Stimulated activated CD4-positive, alpha-beta T cell treated with anti-CD3 and anti-CD28 coated beads, Interleukin-4, amount 100 ng/mL, for 1 hour (primary cell): ENCODE measurements at places on chromosomes 12 and 14.

DNA sequence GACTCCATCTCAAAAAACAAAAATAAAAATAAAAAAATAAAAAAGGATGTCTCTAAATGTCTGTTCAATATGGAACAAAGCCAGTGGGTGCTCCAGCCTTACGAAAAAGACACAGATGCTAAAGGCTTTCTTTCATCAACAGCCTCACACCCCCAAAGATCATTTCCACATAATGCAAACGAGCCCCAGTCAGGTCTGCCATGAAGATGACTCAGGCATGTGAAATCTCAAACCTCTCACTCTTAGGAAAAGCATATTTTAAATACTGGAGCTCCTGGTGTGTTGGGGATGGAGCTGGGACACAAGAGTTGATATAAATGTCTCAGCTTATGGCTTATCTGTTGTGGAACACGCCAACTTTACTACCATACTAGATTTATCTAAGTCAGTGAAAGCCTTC is 49.9 kb upstream of the PLXNC1 start:
- no peak for DNase-seq

DNA sequence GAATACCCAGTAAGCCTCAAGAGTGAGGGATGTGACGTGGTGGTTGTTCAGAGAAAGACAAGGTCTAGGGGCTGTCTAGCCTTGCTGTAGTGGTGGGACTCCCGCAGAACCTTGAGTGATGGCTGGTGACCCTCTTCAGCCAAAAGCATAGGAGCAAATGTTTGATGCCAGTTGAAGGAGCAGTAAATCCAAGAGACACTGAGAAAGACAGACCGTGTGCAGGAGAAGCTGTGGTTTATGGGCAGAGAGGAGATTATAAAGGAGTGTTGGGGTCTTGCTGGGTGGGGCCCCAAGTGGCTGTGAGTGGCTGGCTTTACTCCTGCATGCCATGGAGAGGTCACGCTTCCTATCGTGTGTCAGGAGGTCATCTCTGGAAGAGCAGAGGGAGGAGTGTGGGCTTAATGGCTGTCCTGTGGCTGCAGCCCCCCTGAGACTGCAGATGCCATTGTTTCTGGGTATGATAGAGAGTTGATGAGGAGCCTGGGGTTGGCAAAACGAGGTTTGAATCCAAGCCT is 152.0 kb upstream of the CCND2 start:
- DNase-seq: no peak

DNA sequence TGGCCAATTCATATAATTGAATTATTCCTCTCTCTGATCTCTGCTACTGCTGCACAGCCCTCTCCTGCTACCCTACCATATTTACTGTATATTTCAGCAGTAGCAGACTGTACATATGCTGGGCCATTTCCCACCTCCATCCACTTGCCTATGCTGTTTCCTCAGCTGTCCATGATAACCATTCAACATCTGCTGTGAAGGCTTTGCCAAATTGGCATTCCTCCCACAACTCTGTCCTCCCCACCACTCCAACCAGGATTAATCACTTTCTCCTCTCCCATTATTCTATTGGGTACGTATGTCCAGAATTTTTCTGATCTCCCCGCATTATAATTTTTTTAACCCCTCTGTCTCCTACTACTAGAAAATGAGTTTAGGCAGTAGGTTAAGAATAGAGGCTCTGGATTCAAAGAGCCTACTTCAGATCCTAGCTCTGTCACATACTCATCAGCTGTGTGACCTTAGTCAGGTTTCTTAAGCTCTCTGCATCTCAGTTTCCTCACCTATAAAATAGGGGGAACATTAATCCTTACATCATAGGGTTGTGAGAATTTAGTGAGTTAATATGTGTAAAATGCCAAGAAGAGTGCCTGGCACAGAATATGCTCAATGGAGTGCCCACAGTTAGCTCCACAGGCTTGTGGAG is 123.3 kb downstream of the KICS2 start:
- DNase-seq: no peak

- DNase-seq: no peak
Measured at GRCh38 chr14:76311079-76311758, 64.7 kb upstream of the ESRRB start.

DNA sequence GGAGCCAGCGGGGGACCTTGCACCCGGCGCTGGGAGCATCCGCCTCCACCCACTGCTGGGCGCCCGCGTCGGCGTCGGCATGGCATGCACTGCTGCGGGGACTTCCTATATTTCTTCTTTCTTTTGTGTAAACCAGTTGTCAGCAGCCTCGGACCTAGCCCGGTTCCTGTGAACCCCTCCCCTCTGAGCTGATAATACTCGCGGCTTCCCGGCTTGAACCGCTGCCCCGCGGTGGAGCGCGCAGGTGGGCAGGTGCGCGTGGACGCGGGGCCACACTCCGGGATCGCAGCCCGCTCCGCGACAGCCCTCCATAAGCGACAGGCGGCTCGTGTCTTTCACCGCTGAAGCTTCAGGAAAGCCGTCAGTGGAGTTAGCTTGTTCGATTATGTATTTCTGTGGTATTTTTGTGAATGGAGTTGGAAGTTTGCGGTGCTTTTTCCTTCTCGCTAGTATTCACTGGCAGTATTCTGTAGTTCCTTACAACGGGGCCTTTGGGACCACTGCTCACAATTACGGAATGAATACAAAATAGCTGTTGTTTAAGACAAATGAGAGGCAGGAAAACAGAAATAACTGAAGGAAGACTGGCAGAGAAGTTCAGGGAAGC is 870 bp downstream of the BMAL2 start:
- DNase-seq: peak; percentile 56

GRCh38 chr14:97644365-97644764 is 847.2 kb downstream of the VRK1 start:
- no peak for DNase-seq

GRCh38 chr12:8045952-8046944 is 13.7 kb downstream of the FOXJ2 start:
- DNase-seq: peak; percentile 84

DNA sequence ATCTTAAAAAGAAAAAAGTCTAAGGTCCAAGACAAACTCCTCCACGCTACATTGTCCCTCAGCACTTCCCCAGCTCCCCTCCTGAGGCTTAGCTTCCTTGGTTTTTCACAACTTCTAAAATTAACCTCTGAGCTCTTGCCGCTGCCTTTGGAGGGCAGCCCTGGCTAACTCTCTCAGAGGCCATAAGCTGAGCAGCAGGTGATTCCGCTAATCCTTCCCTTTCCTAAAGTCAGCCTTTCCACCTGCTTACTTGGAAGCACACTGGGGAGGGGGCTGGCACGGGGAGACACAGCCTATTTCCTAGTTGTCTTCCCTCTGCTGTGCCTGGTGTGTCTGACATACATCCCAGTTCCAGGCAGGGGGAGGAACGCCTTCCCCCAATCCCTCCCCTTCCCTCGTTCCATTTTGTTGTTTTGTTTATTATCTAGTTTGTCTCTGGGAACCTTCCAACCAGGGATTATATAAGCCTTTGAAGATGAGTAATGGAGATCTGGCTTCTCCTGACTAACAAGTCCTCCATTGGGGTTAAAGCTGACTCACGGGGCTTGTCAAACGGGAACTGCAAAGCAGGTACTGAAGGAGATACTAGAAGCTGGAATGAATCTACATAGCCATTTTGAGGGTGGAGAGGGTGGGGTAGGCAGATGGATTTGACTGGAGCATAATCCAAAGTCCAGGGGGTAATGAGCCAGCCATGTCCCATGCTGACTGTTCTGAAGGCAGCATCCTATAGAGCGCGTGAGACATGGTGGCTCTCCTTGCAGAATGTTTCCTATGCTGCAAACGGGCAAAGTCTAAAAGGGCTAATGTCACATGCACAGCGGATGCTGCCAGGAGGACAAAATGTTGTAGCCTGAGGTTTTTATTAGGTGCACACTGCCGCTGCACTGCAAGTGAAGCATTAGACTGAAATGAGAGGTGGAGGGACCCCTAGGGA is 230.8 kb downstream of the FOXN3 start:
- no peak for DNase-seq
